ENCODE measurements at places on chromosomes 2 and 18.

GRCh38 chr2:224951723-224952481, 90.4 kb downstream of the DOCK10 start:
- no peak for DNase-seq

DNA sequence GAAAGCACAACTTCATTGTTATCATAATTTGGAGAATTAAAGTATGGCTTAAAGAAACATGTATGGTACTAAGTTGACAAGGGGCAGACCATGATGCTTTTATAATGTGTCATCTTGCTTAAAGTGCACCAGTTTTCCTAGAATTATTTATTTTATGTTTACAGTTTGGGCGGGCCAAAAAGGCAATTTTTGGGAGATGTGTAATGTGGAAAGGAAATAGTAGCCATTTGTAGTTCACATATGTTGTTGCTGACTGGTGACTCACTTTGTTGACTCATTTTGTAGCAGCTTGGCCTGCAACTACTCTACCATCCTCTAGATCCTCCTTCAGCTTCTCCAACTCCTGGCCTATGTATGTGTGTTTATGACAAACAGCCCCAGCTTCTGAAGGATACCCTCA, 7.7 kb downstream of the ZSCAN30 start:
- peak; percentile 76 for DNase-seq

DNA sequence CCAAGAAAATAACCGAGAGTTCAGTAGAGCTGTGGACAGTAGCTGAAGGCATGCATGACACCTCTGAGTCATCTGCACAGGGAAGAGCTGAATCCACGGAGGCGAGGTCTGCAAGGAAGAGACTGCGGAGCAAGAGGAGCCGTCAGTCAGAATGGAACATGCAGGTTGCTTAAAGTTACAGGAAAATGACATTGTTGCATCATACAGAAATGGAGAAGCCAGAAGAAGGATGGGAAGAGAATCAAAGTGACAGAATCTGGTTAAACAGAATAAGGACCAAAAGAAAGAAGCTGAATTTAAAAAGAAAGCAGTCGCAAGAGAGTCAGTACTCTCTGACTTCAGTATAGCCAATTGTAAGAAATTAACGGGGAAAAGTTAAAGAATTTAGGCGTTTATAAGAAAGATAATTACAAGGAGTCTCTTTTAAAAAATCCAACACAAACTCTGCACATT, 533.8 kb downstream of the ADCYAP1 start:
- peak; percentile 29 for DNase-seq

GRCh38 chr2:9285921-9286320, 79.3 kb downstream of the ASAP2 start:
- DNase-seq, result no peak

GRCh38 chr2:99743146-99743545, 253.3 kb upstream of the REV1 start:
- no peak for DNase-seq

- no peak for DNase-seq
Measured at GRCh38 chr2:145116056-145116455, 596.1 kb upstream of the ZEB2 start.

GRCh38 chr2:190649035-190649797, at the start of gene NAB1:
NAB1 (plus strand) TSS chr2:190649083; CDS start chr2:190659177, 10,094 bp downstream.
- DNase-seq, result peak; percentile 49

DNA sequence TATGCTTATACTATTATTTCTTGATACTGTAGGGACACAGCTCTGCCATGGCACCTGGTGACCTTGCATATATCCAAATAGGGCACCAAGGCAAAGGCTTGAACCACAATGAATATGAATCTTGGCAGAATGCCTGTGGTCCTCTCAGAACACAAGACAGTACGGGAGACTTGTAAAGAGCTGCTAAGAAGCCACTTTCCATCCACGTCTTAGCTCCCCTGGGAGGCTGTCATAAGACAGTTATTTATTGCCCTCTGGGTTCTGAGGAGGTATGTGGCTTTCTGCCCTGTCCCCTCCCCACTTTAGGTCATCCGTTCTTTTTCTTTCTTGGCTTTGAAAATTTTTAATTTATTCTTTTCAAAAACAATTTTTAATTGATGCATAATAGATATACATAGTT, 29.8 kb upstream of the MRPL33 start:
- DNase-seq, result no peak

DNA sequence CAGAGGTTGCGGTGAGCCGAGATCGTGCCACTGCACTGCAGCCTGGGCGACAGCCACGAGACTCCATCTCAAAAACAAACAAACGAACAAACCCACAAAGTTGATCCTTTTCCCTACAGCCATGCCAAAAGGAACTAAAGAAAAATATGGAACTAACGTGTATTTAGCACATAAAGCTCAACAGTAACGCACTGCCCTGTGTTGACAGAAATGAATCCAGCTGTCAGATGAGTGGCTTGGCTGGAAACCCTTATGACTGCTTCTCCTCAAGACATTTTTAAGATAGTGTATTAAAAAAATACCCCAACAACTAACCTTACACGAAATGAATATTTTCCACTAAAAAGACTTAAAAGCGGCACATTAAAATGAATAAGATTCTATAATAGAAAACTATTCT, 62.9 kb upstream of the TUBA3E start:
- DNase-seq, result no peak

- peak; percentile 46 for DNase-seq
Measured at GRCh38 chr2:44572196-44572900, 210.6 kb downstream of the CAMKMT start.

DNA sequence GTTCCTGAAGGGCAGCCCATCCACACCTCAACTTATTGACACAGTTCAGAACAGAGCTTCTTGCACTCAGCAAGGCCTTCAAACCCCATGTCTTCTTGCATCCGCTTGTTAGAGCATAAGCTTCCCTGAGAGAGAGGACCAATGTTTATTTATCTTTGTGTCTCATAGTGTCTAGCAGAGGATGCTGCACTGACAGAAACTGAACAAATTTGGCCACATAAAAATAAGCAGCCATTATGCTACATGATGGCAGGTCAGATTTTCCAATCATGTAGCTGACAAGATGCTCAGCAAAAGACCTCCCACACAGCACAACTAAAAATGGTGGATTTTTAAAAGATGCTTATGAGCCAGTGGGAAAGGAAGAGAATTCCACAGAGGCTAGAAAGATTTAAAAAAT, 38.1 kb upstream of the SIGLEC15 start:
- no peak for DNase-seq

GRCh38 chr2:18062892-18063291, 184.4 kb downstream of the KCNS3 start:
- peak; percentile 37 for DNase-seq

DNA sequence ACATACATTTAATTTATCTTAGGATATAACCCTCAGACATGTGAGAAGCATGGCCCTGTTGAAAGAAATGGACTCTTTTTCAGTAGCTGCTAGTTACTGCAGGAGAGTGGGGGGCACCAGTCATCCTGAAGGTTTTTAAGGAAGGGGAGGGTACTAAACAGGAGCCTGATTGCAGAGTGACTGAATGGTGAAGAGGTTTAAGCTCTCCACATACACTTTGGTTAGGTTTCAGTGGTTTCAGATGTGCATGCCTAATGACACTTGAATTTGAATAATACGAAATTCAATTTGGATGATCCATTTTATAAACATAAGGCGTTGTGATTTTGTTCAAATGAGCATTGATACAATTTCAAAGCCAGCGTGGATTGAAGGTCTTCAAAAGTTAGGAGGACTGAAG, 10.9 kb upstream of the FAM237A start:
- no peak for DNase-seq

DNA sequence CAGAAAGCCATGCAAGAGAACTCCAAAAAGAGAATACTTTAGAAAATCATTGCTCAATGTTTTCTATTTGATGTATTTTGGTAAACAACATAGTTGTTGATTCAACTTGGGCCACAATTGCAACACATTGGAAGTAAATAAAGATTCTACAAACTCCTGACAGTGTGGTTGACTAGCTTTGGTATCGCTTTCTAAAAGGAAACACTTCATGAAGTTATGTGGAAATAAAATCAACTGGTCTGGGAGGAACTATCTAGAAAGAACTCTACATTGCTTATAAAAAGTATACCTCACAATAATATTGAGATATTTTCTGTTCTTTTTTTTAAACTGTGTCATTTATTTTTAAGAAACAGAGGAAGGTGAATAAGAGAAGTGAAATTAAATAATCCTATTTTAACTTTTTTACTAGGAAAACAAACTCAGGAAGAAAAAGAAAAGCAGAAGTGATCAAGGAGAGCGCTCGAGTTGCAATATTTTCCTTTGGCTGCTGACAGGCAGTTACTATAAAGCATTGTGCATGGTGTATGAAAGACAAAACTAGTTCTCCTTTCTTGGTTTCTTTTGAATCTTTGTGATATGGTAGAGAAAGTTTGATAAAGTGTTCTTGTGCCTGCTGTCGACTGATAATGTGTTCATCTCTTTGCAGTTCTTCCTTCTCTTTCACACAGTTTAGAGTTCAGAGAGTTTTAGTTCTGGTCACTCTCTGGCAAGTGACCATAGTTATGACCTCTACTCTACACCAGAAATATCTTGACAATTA, 3.0 kb downstream of the DHRS9 start:
- DNase-seq, result no peak

DNA sequence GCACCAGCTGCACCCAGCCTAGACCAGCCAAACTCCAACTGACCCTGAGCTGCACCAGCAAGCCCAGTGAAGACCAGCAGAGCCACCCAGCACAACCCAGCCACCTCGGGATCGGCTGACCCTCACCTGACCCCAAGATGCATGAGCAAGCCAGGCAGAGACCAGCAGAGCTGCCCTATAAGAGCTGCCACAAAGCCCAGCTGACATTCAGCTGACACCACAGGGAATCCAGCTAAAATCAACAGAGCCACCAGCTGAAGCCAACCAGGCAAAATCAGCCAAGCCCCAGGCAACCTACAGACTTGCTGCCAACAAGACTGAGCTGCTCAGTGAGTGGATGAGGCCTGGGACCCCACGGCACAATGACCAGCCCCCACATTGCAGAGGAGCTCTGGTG, 54.6 kb downstream of the CYP27C1 start:
- DNase-seq, result peak; percentile 56

- DNase-seq, result no peak
Measured at GRCh38 chr2:26885651-26886329, 37.9 kb downstream of the DPYSL5 start.

GRCh38 chr2:107107351-107107750, 221.4 kb upstream of the ST6GAL2 start:
- no peak for DNase-seq

Measured in RPMI7951 (cell line).